Fibroblast of mammary gland (primary cell): ENCODE measurements at places on chromosomes 1 and 21.
A peak's percentile ranks its signal among the peaks of the same experiment; 100 is the strongest.

- no peak for DNase-seq
Measured at GRCh38 chr1:9251501-9251900, 16.9 kb downstream of the H6PD start.

DNA sequence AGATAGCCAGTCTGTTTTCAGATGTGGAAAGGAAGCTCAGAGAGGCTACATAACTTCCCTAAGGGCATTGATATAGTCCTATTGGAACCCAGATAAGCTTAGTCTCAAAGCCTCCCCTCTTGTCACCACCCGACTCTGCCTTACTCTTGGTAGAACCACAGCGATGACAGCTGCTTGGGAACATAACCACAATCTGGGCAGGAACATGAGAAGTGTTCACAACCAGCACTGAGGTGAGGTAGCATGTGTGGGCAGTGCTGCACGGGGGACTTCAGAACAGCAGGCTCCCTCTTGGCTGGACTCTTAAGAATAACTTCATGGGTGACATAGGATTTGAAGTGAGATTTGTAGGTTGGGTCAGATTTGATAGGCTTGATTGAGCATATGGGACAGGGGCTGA lies 9.3 kb upstream of the S100A10 start:
- no peak for DNase-seq

- DNase-seq: no peak
Measured at GRCh38 chr1:30648408-30649000, 74.9 kb downstream of the MATN1 start.

DNA sequence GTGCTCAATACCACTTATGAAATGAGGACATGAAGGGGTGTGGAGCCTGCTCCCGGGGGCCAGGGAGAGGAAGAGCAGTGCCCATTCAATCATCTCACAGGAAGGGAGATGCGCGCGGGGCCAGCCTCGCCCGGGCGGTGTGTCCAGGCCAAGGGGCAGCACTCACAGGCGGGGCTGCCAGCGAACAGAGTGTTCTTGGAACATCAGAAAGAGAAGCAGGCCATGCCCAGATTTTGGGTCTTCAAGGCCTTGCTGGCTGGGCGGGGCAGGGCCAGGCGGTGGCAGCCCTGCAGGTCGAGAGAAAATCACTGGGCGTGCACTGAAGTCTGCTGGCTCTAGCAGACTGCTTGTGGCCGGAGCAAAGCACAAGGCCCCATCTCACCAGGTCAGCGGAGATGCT lies 168.6 kb downstream of the PRDM16 start:
- no peak for DNase-seq

GRCh38 chr1:164781972-164782371 lies 223.0 kb downstream of the PBX1 start:
- no peak for DNase-seq

DNA sequence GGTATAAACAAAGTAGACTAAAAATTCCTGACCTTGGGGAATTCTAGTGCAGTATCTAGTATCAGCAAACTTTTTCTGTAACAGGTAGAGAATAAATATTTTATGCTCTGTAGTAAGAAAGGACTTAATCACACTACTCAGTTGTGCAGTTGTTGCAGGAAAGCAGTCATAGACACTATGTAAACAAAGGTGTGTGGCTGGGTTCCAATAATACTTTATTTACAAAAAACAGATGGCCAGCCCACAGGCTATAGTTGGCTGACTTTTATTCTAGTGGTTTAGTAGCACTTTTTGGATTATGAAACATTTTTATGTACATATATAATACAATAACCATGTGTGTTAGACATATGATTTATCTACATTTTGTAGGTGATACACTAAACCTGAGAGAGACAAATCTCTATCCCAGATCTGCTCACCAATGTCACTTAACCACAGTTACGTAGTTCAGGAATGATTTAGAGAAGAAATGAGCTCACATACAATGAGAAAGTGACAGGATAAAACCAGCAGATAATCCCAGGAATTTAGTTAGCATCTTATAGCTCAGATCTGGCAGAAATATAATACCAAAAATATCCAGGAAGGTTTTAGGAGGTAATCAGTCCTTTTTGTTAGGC lies 56.1 kb downstream of the MIER1 start:
- DNase-seq: peak; percentile 49

DNA sequence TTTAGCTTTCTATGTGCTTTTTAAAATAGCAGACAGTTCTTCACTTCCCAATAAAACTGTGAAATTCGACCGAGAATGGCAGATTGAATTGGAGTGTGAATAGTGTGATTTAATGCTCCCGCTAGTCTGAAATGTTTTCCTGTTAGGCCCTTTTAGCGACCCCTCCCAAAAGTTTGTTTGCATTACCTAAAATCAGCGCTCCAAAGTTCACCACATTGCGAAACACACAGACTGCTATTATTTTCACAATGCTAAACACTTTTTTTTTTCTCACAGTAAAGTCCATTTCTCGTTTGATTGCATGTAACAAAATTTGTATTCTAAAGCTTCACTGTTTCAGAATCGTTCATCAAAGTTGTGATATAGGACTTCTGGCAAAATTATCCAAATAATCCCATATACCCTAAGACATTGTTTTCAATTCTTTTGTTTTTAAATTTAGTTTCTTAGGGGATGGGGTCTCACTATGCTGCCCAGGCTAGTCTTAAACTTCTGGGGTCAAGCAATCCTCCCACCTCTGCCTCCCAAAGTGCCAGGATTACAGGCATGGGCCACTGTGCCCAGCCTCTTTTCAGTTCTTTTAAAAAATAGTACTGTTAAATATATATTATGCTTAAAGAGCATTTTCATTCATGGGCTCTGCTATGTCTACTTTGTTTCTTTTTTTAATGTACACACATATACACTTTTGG lies 76.5 kb upstream of the USH2A start:
- DNase-seq: no peak

GRCh38 chr1:54273092-54273794 lies 73.3 kb downstream of the MRPL37 start:
- peak; percentile 94 for DNase-seq

DNA sequence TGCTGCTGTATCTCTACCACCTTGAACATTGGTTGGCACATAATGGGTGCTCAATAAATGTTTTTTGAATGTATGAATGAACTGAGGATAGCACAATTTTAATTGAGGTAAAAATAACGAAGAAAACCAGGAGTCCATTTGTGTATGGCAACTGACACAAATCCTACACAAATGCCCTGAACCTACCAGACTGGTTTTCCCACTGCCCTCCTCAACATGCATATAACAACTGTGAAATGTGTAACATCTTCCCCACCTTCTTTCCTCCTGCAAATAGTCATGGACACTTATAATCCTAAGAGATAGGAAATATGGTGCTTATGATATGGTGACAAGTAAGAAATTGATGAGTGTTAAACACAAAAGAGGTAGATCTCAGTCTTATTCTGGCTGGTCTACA lies 9.9 kb upstream of the LMO4 start:
- no peak for DNase-seq

GRCh38 chr1:236882678-236883077 lies 87.6 kb downstream of the MTR start:
- DNase-seq: peak; percentile 19

DNA sequence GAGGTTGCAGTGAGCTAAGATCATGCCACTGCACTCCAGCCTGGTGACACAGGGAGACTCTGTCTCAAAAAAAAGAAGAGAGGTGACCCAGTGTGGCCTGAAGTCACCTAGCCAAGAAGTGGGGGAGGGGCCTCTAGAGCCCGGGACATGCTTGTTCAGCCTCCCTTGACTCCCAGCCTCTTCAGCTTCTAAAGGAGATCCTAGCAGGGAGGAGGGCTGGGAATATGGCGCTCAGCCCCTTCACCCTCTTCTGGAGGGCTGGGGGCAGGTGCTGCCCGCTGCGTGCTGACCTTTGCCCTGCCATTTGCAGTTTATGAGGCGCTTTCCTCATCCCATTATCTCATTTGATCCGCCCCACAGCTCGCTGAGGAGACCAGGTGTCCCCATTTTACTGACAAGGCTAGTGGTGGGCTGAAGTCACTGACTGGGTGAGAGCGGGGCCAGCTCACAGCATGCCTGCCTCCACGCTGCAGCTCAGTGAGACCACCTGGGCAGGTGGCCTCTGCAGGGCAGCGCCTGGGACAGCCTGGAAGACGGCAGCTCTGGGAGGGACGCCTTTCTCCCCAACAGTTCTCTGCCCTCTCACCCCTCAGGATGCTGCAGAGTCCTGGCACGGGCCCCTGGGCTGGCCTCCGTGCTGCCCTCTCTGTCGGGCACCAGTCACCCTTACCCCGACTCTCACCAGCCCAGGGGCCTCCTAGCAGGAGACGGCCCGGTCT lies 7.5 kb downstream of the ELF3 start:
- no peak for DNase-seq

GRCh38 chr1:219773775-219774174 lies 154.6 kb downstream of the SLC30A10 start:
- no peak for DNase-seq

- no peak for DNase-seq
Measured at GRCh38 chr1:157234705-157235273, 96.6 kb upstream of the ETV3 start.

GRCh38 chr21:21508859-21509258 lies 510.6 kb downstream of the NCAM2 start:
- no peak for DNase-seq

GRCh38 chr1:221644145-221644448 lies 97.8 kb downstream of the DUSP10 start:
- no peak for DNase-seq

GRCh38 chr1:101278238-101278637 lies 41.4 kb downstream of the S1PR1 start:
- no peak for DNase-seq

GRCh38 chr1:33436557-33437285 lies 5.8 kb upstream of the PHC2 start:
- DNase-seq: no peak

DNA sequence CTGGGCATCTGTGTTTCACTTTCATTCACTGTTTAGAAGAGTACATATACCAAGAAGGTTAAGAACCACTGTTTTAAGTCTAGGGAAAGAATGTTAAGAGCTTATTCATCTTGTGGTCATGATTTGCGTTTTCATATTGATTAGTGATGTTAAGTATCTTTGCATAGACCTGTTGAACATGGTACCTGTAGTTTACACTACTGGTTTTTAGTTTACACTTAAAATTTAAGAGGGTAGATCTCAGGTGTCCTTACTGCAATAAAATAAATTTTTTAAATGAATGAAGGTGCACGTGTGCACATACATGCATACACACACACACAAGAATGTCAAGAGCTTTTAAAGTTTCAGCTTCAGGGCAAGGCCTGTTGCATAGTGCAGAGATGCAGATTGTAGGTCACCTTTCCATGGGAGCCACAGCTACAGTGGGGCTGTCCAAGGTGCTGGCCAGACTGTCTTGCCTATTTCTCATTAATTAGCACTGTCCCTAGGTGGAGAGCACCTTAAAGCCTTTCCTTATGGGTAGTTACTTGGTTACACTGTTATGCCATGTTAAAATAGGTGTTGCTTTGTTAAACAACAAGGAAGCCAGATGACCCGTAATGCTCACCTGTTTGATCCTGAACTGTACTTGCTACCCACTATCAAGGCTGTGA lies 543.0 kb upstream of the DAB1 start:
- DNase-seq: peak; percentile 2

GRCh38 chr1:5945445-5945844 lies 46.8 kb downstream of the NPHP4 start:
- DNase-seq: no peak

GRCh38 chr1:32892368-32893197 lies 6.3 kb downstream of the HPCA start:
- DNase-seq: peak; percentile 25

DNA sequence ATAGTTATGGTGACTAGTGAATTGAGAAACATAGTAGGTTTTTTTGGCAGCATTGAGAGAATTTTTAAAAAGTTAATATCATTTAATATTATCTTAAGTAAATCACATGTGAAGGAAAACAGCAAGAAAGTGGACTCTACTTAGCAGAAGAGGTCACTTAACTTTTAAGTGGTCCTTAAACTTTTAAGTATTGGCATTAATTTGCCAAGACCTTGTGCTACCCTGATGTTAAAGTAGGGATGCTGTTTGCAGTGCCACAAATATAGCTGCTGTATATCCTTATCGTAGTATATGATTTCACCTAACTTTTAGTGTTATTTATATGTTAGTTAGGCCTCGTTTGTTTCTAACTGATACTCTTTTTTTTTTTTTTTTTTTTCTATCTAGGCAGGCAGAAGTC lies 40.2 kb downstream of the SMG7 start:
- DNase-seq: no peak

DNA sequence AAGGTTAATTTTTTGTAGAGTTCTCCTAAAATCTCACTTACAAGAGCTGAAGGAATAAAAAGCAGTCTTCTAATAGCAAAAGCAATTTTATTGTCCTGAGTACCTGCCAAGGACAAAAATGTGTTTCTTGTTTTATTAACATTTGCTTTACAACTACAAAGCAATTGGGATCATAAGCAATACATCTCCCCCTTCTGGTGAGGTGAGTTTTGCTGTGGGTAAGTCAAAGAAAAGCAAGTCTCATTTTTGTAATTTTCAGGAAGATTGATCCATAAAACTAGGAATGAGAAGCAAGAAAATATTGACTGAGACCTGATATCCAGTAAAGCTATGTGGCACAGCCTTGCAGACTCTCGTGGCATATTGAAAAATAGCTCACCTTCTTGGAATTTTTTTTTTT lies 2162.7 kb downstream of the NCAM2 start:
- DNase-seq: no peak

DNA sequence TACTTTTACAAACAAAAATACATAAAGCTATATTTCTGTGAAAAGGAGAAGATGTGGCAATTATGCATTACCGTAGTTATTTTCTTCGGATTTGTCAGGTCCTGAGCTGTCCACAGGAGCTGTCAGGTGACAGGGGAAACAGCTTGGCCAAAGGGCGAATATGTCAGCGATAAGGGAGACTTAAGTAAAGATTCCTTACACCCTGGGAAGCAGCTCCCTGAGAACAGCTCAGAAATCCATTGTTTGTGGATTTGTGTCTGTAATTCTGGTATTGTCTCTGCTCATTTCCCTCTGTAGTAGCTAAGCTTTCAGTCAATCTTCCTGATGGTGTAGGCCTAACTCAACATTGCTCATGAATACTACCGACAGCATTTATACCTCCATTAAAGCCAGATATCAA lies 7.1 kb upstream of the CD34 start:
- no peak for DNase-seq

GRCh38 chr21:46442938-46443337 lies 15.8 kb upstream of the DIP2A start:
- no peak for DNase-seq
